ENCODE measurements at places on chromosomes 7 and 10.

- DNase-seq, result no peak
Observed at GRCh38 chr10:121709675-121710073, 111.4 kb upstream of the FGFR2 start.

GRCh38 chr10:119896937-119897770, 4.6 kb downstream of the SEC23IP start:
- DNase-seq, result no peak

DNA sequence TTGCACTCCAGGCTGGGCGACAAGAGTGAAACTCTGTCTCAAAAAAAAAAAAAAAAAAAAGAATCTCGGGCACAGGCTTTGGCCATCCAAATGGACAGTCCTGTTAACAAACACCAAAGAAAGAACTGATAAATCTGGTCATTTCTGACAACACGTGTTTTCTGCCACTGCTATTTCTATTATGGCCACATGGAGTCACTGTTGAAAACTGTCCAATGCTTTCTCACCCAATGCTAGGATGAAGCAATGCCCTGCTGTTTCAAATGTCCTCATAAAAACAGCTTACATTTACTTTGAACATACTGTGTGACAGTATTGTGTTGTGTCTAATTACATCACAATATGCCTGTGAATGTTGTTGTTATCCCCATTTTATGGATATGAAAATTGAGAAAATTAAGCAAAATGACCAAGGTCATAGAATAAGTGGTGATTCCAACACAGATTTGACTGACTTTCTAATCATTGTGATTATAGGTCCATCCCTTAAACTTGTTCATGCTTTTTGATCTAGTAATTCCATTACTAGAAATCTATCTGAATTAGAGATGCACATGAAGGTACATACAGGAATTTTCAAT, 19.9 kb upstream of the MAP3K8 start:
- DNase-seq, result no peak

DNA sequence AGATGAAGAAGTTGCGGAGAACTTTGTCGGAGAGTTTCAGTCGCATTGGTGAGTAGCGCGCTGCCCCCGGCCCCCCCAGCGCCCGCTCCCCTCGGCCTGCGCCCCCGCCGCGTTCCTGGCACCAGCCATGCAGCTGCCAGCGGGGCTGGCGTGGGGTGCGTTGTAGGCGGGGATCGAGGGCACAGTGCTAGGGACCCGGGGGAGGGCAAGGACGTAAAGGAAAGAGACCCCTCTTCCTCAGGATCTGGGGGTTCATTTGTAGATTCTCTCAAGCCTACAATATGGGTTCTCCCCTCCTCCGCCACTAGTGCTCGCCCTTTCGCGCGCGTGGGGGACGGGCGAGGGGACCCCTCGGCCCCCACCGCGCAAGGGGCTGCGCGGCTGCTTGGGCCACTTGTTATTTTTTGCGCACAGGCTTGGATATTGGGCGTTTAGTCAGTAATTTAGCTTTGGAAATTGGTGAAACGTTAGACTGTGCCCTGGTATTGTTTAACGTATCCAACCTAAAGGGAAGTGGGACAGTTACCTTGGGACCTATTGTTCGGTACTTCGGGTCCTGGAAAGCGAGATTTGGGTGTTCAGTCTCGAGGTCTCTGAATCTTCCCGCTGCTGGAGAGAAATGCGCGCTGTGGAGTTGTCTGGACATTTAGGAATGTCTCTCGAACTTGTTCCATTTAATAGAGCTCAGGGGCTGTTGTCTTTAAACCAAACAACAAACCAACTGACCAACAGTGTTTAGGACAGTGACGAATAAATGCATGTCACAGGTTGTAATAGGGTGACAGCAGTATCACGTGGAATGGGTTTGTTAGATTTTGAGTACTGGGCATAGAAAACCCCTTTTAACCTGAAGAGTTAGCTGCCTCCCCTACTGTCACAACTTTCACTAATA, 796 bp downstream of the CDK14 start:
- DNase-seq, result peak; percentile 78

GRCh38 chr7:72313906-72314305, 98.2 kb downstream of the CALN1 start:
- DNase-seq, result no peak

DNA sequence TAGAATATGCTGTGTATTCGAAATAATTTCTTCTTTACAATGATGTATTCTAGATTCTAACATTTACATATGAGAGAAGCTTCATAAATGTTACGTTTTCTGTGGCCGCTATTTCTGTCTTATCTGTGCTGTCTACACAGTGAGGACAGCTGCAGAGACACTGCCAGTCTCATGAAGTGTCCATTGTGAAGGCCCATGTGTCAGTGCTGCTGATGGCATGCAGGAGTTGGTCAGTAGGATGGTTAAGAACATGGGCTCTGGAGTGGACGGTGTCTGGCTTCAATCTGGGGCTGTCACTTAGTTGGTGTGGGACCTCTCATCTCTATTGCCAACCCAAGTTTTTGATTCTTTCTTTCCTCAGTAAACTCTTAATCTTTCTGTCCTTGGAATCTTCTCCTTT, 137.3 kb downstream of the SDK1 start:
- DNase-seq, result no peak

DNA sequence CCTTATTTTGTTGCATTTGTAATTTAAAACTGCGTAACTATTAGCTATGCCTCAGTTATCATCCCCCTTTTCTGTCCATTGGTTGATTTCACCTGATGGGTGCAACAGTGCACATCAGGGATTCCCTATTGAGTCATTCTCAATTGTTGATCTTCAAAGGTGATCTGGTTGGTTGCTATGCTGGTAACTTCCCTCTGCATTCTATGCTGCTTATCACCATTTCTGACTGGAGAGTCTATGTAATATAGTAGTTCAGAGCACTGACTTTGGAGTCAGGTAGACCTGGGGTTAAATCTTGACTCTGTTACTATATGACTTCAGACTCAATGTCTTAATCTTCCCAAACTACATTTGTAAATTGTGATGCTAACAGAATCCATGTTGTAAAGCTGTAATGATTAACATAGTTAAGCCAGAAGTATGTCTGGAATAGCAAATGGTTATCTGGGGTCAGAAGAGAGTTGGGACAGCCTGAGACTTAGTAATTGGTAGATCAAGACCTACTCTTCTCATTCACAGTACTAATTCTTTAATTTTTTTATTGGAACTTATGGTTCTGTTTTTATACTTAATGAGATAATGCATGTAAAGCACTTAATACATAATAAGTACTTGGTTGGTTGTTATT, 38.1 kb downstream of the EXOC6 start:
- DNase-seq, result no peak

- no peak for DNase-seq
Observed at GRCh38 chr7:158176561-158177173, 411.0 kb downstream of the PTPRN2 start.

- no peak for DNase-seq
Observed at GRCh38 chr10:88222881-88223280, 359.5 kb downstream of the PTEN start.

DNA sequence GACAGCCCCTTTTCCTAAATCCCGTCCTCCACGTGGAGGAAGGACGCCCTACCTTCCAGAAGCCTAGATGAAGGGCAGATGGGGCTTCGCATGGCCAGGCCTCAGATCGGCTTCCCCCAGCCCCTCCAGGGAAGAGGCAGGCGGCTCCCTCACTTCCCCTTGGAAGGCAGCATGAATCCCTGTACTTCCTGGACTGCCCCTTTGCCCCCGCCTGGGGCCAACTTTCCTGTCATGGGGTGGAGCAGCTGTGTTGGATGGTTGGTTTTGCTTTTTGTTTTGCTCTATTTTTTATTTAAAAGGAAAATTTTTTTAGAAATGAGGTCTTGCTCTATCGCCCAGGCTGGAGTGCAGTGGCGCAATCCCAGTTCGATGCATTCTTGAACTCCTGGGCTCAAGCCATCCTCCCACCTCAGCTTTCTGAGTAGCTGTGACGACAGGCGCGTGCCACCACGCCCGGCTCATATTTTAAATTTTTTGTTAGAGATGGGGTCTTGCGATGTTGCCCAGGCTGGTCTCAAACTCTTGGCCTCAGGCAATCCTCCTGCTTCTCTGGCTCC, 27.2 kb downstream of the GTF2IRD1 start:
- no peak for DNase-seq

DNA sequence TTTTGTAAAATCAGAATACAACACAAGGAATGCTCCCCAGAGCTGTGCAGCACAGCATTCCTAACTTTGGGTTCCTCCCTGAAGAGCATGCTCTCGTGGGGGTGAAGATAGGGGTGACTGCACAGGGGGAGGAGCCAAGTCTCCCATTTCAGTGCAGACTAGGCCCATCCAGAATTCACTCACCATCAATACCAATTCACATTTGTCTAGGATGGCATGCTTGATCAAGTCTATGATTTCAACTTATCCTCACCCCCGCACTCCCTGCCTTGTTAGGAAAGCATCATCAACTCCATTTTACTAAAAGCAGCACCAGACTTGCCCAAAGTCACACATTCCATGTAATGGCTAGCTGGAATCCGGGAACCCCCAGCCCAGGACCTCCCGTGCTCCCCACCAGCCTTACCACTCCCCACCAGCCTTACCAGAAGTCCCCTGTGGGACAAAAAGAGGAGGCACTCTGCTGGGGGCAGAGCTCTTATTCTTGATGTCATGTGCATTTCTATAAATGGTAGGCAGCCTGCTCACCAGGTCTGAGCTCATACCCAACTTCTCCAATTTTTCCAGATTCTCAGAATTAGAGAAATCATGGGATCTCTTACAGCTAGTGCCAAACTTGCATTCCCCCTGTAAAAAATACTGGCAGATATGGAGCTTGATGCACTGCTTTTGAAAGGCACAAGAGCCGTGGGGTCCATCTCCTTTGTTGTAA, 6.2 kb downstream of the PARP12 start:
- no peak for DNase-seq

GRCh38 chr10:17348501-17349349, 105.7 kb downstream of the ST8SIA6 start:
- DNase-seq, result no peak

Measured in NCI-H1417 (cell line).